ENCODE measurements at places on chromosomes 5 and 9.
A peak's percentile ranks its signal among the peaks of the same experiment; 100 is the strongest.

GRCh38 chr9:137951107-137951506 is 73.5 kb downstream of the CACNA1B start:
- no peak for DNase-seq

DNA sequence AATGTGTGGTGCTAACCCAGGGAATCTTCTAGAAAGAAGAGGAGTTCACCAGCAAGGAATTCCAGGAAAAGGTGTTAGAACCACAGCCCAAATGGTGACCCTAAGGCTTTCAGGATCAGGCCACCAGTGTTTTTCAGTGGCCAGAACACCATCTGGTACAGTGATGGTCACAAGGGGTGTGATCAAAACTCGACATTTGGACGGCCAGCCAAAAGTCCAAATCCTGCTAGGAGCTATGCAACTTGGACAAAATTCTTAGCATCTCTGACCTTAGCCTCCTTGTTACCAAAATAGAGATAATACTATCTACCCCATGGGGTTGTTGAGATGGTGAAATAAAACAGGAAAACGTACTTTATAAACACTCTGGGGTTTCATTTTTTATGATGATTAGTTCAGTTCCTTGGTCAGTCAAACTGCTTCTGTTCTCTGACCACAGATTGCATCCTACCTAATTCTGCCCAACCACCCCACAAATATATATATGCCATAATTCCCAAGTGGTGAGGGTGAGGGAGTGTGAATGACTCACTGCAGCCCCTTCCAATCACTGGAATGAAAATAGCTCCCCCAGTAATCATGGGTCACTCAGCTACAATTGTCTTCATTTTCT is 210.3 kb downstream of the CDK5RAP2 start:
- no peak for DNase-seq

DNA sequence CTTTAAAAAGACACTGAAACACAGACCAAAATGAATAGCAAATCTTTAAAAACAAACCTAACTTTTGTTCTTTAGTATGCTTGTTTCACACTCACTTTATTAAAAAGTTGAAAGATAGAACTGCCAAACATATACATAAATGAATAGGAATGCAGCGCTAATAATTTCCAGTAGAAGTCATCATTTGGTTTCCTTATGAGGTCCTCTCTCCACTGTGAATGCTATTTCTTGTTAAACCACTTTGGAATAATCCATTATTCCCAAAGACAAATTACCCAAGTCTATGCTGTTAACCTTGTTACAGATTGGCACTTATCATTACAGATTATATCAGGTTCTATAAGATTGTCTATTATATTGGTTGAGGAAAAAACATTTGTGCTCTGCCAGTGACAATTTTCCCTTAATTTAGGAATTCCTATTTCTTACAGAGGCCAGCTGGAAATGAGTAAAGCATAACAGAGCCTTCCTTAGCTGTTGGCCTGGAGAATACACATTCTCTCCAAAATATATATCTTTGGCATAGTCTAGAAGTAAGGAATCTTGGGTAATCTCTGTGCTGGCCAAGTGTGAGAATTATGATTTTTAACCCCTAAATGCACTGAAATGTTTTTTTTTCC is 29.3 kb upstream of the MINAR2 start:
- no peak for DNase-seq

GRCh38 chr9:83304686-83305085 is 233.5 kb downstream of the FRMD3 start:
- DNase-seq, result peak; percentile 53

DNA sequence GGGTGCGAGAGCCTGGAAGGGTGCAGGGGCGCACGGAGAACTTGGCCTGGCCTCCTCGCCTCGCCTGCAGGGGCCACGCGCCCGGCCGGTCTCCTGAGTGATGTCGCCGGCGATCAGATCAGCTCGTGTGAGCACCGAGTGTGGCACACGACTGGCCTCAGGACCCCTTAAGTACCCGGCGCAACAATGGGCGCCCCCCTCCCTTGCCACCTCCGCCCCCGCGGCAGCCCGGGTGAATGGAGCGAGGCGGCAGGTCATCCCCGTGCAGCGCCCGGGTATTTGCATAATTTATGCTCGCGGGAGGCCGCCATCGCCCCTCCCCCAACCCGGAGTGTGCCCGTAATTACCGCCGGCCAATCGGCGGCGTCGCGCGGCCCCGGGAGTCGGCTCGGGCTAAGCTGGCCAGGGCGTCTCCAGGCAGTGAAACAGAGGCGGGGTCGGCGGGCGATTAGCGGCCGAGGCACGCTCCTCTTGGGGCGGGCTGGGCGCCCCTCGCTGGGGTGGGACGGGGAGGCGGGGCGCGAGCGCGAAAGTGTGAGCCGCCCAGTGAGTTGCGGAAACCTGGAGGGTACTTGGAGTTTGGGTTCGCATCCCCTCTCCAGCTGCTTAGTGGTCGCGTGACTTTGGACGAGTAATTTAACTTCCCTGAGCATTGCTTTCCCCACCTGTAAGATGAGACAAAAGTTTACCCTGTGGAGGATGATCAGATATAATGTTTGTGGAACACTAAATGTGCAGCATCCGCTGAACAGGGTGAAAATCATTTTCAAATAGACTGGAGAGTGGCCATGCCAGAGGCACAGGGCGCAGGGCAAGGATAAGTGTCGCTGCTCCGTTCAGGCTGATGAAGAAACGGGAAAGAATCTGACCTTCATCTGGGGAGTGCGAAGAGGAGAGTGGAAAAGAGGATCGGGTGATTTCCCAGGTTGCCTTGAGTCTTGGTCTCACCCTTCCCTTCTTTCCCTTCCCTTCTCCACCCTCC is at the start of gene NEUROG1:
Gene NEUROG1, minus strand, starts transcription at position 145 of the 982 bp plus-strand sequence. CDS start 274 bp downstream, outside the sequence.
- DNase-seq, result peak; percentile 80

GRCh38 chr5:115494570-115495289 is 49.8 kb downstream of the FEM1C start:
- DNase-seq, result no peak

DNA sequence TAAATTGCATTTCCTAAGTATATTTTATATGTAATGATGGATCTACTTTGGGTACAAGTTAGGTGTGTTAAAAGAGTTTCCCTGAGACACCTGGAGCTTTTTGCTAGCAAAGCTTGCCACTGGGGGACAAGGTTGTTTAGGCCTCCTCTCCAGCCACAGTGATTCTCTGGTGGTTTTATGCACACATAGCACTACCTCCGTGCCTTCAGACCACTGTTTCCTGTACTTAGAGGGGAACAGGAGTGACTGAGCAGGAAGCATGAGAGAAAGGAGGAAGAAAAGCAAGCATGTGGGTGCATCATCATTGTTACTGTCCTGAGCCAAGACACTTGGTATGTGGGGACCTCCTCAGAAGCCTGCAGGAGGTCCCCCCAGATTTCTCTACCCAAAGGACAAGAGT is 272.1 kb downstream of the RASEF start:
- no peak for DNase-seq
